Activated B cell treated with CpG ODN at 0.5 μM for 24 hours (primary cell): ENCODE measurements at places on chromosomes 6 and 20. TPM values are rescaled to one million over a fixed set of nuclear protein-coding genes. Genes with fewer than 3 reads are reported as not detected.

DNA sequence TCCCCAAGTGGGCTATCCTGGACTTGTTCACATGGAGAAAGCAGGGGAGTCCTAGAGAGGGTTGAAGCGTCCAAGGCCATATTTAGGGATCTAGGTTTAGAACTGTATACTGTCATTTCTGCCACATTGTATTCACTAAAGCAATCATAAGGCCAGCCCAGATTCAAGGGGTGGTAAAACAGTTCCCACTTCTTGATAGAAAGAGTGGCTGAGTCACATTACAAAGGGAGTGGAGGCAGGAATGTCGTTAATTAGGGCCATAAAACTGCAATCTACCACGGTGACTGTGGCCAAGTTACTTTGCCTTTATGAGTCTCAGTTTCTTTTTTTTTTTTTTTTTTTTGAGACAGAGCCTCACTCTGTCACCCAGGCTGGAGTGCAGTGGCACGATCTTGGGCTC, 7.4 kb upstream of the UBR2 start:
- no peak for DNase-seq

DNA sequence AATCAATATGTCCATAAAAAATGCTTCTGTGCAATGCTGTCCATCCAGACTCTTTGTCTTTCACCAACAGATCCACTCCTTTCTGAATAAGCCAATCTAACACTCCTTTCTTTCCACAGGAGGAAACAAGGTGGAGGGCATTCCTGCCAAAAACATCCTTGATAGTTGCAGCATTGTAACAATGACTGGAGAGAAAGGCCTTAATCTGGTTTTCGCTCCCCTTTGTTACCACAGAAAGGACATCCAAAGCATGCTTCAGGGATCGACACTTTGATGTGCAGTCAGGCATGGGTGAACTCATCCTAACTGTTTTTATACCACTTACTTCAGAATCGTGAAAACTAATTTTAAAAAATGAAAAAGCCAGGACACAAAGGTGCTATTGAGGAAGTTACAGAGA, 7.4 kb downstream of the IBTK start:
- no peak for DNase-seq

GRCh38 chr6:48429610-48430009, 318.6 kb upstream of the PTCHD4 start:
- DNase-seq = no peak

DNA sequence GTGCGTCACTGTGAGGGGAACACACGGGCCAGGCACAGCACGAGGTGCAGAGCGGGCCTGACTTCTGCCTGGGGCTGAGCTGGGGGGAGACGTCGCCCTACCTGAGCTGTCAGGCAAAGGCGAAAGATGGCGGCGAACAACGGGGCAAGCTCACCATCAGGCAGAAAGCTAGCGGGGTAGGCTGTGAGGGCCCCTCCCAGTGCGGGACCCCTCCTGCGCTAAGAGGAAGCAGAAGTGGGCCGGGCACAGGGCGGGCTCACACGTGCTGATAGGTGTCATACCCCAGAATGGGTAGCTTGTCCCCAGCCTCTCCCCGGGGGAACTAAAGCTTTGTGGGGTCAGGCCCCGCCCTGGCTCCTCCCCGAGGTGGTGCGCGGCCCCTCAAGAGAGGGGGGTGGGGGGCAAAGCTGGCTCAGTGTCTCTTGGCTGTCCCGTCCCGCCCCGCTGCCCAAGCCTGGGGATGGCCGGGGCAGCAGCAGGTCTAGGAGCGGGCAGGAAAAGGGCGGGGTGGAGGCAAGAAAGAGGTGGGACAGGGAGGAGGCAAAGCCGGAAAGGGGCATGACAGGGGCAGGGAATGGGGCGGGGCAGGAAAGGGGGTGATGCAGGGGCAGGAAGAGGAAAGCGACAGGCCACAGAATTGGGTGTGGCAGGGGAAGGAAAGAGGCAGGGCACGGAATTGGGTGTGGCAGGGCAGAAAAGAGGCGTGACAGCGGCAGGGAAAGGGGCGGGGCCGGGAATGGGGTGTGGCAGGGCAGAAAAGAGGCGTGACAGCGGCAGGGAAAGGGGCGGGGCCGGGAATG, 14.7 kb downstream of the UCKL1 start:
- no peak for DNase-seq

GRCh38 chr6:71033890-71034289, 77.0 kb upstream of the B3GAT2 start:
- DNase-seq = no peak

- no peak for DNase-seq
Observed at GRCh38 chr6:14452567-14453527, 335.3 kb downstream of the CD83 start.

DNA sequence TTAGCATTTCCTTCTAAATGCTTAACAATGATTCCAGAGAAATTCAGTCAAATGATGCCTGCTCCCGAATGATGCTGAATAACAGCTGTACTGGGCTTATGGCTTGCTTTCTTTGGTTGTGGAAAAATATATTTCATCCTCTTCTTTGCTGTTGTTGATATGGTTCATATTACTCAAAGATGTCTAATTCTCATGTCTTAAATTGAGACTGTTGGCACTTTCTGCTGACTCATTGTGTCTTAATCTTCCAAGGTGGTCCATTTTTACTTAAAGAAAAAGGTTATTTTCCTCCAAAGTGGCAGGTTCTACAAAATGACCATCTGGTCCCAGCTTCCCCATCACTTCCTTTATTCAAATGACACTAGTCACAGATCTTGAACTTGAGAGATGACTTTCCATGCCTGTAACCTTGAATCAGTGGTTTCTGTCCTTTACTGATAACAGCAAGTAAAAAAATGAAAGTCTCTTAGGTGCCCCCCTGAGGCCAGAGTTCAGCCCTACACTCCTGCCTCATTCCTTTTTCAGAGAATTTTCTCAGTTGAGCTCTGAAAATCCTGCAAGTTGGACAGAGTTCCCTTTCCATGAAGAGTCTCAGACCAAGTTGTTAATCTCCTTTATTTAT, 6.9 kb downstream of the SNAP25 start:
- DNase-seq = no peak

- no peak for DNase-seq
Observed at GRCh38 chr6:76818451-76818850, 644.8 kb downstream of the HTR1B start.

DNA sequence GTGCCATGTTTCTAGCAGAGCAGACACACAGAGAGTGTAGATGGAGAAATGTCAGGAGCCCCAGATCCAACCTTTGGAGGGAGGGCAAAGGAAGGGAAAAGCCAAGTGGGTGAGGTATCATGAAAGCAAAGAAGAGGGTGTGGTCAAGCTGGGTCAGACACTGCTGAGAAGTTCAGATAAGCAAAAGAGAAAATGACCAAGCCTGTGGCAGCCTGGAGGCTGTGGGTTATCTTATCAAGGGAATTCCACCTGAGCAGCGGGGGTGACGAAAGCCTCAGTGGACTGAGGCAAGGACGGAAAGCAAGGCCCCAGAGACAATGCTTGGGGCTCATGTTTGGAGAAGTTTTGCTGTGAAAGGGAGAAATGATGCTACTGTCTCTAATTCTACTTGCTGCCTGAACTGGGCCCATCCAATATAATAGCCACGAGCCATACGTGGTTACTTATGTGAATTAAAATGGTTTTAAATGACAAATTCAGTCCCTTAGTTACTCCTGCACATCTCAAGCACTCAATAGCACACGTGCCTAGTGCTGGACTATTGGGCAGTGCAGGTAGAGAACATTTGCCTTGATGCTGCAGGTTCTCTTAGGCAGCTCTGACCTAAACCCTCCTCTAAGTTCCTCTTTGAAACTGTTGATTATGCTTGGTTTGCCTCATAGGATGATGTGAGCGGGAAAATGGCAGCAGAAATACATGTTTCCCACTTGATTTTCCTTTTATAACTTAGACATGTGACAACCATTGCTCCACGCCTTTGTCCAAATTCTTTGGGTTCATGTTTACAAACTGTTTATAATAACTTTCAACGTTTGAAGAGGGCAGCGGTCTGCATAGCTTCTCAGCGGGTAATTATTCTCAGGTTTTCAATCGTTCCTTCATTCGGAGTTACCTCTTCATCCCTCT, 63.7 kb downstream of the SLC22A23 start:
- DNase-seq = no peak

DNA sequence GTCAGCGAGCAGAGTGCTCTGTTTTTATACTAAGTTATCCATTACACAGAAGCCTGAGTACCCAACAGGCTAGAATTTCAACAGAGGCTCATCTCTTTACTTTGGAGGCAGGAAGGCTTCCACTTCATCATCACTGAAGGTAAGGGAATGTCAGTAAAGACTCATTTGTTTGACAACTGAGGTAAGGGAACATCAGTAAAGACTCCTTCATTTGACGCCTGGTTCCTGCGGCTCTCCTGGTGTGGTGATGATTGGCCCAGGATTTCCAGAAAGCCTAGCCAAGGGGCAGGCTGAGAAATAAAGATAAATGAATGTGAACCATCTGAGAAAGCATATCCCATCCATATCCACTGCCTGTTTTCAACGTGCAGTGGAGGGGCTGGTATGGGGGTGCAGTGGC, 244.6 kb upstream of the ECI2 start:
- DNase-seq = no peak

DNA sequence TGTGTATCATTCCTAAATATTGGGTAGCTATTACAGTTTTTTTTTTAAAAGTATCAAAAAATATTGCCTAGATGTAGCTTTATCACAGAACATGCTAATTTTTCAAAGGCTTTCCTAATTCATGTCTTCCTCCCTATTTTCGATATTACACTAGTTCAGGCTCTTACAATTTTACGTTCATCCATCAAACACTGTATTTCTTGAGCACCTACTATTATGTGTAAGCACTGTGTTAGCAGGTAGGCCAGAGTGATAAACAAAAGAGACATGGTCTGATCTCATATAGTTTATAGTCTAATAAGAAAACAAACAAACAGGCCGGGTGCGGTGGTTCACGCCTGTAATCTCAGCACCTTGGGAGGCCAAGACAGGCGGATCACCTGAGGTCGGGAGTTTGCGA, 69.5 kb downstream of the FAM217A start:
- no peak for DNase-seq

GRCh38 chr6:119533603-119534279, 184.2 kb upstream of the MAN1A1 start:
- no peak for DNase-seq

GRCh38 chr20:49426873-49427272, 55.6 kb downstream of the KCNB1 start:
- DNase-seq = no peak

The SLC35F1 gene
- total RNA-seq = not detected in 2 replicates

The RIN2 gene
- 0.46 and 0.75 TPM in 2 replicates for total RNA-seq

The BPI gene
- not detected in 2 replicates for total RNA-seq
